ENCODE measurements at places on chromosomes 6 and 20.

GRCh38 chr6:33638556-33638955, 17.4 kb downstream of the ITPR3 start:
- DNase-seq, result no peak

GRCh38 chr6:45574885-45575284, 197.2 kb upstream of the SUPT3H start:
- DNase-seq, result no peak

DNA sequence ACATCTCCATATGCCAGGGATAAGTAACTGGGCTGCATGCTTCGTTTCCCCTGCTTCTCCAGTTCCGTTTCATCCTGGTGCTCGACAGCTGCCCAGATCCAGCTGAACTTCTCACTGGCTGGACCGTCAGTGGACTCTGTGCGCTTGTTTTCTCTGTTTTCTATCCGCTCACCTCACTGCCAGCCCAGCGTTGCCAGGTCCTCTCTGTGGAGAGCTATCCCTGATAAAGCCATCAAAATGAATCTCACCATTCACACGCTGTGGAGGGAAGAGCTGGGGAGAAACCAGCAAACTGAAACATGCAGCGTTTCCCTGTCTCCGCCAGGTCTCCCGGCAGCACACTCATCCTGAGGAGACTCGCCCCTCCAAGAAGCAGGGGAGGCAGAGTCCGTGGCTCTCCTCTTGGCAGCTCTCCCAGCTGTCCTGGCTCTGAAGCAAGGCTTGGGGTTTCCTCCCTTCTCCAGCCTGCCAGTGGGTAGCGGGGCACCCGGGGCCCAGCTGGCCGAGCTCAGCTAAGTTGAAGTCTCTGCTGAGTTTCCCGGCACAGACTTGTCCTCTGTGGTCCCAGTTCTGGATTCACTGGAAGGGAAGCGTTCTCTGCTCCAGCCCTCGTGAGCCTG, 160.9 kb downstream of the DTNBP1 start:
- no peak for DNase-seq

DNA sequence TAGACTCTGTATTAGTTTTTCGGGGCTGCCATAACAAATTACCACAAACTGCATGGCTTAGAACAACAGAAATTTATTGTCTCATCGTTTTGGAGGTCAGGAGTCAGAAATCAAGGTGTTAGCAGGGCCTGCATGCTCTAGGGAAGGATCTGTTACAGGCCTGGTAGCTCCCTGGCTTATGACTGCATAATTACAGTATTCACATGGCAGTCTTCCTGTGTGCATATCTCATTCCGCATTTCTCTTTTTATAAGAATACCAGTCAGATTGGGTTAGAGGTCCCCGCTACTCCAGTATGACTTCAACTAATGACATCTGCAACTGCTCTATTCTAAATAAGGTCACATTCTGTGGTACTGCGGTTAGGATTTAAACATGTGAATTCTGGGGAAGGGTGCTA, 59.3 kb upstream of the SLC2A12 start:
- DNase-seq, result no peak

GRCh38 chr6:130873746-130874145, 46.5 kb downstream of the SMLR1 start:
- DNase-seq, result no peak

DNA sequence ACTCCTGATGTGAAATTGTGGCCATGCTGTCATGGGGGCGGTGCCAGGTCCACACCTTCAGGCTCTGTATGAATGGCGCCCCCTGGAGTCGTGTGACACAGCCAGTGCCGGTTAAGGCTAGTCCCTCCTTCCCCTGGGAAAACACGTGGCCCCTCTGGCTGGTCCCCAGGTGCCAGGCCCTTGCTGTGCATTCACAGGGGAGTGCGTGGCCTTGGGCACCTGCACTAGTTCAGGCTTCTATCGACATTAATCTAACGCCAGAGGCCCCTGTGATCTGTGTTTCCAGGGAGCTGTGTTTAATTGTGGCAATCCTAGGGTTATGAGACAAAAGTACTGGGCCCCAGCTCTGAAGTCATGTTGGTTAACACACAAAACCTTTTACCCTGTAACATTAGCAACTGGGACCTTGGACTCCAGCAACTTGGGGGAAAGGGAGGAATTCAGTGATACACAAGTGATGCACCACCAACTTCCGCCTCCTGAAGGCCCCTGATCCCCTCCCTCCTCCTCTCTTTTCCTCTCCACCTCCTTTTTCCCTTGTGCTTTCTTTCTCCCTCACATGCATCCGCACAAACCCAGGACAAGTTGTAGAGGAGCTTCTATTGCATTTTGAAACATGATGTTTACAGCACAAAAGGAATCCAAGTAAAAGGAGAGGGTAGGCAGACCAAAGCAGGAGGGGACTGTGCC, 74.0 kb downstream of the SSR1 start:
- DNase-seq, result peak; percentile 69

DNA sequence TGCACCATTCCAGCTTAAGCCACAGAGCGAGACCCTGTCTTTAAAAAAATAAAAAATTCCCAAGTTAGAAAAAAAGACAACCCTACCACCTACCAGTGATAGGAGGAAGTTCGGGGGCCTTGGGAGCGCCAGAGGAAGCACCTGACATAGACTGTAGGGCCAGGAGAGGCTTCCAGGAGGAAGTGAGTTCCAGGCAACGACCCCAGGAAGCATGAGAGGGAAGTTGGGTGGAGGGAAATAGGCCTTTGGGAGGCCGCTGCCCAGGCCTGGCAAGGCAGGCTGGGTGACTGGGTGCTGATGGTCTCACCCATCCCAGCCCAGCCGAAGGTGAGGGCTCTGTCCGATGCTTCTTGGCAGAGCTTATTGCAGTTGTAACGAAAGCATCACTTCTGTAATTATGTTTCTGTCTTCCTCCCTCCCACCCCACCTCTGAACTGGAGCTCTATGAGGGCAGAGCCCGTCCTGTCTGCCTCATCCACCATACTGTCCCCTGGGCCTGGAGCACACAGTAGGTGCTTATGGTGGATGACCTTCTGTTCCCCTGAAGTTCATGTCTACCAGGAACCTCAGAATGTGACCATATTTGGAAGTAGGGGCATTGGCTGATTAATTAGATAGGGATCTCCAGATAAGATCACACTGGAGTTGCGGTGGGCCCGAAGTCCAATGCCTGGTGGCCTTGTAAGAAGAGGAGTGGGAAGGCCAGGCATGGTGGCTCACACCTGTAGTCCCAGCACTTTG, 54.1 kb downstream of the UBE2V1 start:
- DNase-seq, result no peak

DNA sequence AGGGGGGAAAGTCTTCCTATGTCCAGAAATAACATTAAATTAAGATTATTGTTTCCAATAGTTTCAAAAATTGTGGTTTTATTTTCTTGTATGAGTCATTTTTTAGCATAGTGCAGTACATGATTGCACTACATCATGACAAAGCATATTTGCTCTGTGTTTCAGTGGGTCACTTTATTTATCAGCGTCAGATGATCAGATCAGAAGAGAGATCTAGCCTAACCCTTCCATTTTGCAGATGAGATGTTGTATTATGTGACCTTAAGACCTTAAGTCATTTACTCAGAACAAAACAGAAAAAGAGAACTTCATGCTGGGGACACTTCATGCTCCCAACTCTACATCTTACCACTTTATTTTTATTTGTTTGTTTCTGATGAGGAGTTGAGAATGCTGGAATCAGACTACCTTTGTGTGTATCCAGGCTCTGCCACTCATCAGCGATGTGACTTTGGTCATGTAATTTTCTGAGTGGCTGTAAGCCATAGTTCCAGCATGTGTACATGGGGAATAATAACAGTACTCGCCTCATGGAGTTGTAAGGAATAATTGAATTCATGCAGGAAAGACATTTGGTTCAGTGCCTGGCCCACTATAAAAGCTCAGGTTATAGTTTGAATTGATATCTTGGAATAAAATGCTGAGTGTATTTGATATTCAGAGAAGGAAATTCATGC, 13.5 kb downstream of the EYA4 start:
- DNase-seq, result no peak

DNA sequence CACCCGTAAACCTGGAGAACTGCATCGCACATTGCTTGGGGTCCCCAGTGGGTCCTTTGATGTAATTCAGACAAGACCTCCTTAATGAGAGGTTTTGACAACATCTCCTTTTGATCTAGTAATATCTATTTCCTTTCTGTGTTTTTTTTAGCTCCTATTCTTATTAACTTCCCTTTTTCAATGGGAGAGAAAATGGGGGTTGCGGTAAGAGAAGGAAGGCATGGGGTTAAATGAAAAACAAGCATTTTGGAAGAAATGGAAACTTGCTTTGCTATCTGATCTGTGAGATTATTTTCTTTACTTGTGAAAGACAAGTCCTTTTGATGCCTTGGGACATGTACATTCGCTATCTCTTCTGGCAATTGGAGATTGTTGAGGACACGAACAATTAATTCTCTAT, 418.6 kb upstream of the MAN1A1 start:
- no peak for DNase-seq

GRCh38 chr6:20900389-20901160, 366.3 kb downstream of the CDKAL1 start:
- no peak for DNase-seq

DNA sequence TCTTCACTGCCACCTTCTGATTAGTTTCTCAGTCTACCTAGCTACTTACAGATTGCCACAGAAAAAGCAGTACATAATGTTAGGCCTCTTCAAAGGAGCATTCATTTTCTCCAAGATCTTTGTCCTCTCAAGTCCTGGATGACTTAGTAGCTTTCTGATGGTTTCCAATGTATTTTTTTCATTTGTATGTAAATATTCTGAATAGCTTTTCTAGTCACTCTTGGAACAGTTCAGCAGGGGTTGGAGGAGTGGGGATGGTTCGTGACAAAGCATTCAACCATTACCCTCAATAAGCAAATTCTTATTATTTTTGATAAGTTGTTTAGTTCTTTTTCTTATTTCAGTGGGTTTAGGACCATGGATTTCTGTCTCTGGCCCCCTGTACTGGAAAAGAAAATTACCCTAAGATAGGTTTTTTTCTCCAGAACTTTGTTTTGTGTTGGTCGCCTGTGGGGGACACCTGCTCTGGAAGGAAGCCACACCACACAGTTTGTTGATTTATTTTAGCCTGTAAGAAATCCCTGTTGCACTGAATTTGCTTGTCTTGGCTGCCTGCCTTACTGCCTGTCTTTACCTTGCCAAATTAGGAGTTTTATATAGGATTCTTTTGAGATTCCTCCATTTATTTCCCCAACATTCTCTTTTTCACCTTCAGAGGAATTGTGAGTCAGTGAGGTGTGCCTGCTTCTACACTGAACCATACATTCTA, 247.9 kb downstream of the RFPL4B start:
- DNase-seq, result no peak

GRCh38 chr20:43893930-43894329, 20.7 kb upstream of the TOX2 start:
- DNase-seq, result peak; percentile 17

- DNase-seq, result no peak
These were observed 174.5 kb downstream of the MRPL14 start for GRCh38 chr6:43952746-43953145.

- DNase-seq, result no peak
These were observed 14.1 kb upstream of the OSER1 start for GRCh38 chr20:44224637-44225036.
